Activated CD8-positive, alpha-beta memory T cell treated with anti-CD3 and anti-CD28 coated beads for 1 hour (primary cell): ENCODE measurements at places on chromosomes 1 and 21.

DNA sequence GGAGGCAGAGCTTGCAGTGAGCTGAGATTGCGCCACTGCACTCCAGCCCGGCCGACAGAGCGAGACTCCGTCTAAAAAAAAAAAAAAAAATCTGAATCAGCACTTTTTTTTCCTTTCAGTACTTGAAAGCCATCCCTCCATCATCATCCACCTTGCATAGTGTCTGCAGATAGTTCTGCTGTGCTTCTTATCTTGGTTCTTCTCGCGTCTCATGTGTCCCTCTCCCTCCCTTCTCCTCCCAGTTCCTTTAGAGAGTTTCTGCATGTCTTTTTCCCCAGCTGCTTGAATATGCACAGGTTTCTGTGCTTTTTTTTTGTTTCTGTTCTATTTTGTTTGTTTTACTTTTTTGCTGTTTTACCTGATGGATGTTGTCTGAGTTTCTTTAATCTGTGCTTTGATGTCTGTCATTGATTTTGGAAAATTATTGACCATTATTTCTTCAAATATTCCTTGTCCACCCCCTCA is 3.9 kb upstream of the COL18A1 start:
- no peak for DNase-seq

DNA sequence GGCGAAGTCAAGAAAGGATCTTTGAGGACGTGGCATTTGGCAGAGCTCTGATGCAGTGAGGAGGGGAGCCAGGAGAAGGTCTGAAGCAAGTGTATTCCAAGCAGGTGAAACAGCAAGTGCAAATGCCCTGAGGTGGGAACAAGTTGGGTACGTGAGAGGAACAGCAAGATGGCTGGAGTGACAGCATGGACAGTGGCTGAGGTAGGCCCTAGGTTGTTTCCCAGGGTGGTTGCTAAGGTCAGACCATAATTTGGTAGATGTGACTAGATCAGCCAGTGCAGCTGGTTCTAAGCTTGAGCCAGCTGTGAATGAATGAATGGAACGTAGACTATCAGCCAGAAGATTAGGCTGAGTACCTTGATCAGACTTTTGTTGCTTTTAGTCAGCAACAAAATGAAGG is 37.5 kb upstream of the JUN start:
- DNase-seq: no peak

DNA sequence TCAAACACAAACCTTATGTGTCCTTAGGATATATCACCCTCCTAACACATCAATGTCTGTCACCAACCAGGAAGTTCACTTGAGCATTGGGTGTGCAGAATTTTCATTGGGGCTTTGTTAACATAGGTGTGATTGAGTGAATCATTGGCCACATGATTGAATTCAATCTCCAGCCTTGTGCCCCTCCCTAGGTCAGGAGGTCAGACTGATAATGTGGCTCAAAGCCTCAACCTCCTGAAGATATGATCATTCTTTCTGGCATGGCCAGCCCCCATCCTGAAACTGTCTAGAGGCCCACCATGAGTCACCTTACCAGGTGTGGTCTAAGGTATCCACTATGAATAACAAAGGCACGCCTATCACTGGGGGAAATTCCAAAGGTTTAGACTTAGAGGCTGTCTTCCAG is 90.1 kb downstream of the PKN2 start:
- DNase-seq: no peak

DNA sequence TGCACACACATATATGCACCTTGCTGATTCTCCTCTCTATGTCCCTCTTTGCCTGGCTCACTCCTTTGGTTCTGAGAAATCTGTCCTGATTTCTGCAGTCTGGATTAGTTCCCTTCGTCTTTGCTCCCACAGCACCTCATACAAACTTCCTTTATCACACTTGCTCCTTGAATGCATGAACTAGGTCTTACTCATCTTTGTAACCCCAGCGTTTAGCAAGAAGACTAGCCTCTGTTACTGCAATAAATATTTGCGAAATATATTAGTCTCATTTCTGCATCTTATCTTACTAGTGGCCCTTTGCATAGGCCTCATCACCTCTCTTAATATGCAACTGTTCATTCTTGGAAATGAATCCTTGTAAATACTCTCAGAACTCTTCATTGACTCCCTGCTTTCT is 11.4 kb downstream of the SMYD2 start:
- no peak for DNase-seq
